ENCODE measurements at places on chromosomes 5 and 9.

- peak; percentile 24 for DNase-seq
These were observed at the start of gene DPYSL3 for GRCh38 chr5:147509710-147510651. Gene DPYSL3 (minus strand): TSS chr5:147510068. CDS start chr5:147509858, 210 bp downstream.

DNA sequence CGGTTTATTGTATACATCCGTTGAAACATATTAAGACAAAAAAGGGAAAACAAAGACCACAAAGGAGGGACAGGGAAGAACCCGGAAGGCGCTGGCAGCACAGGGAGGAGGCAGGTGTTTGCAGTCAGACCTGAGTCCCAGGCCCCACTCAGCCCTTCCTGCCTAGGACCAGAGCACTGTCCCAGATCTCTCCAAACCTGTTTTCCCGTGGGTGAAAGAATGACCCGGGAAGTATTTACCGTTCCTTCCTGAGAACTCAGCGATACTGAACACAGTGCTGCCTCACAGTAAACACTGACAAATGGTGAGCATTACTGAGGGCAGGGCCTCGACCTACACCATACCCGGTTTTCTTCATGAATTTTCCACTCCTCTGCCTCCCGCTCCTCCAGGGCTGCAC is 1.2 kb downstream of the ABO start:
- no peak for DNase-seq

GRCh38 chr9:136665704-136666371 is 3.1 kb downstream of the EGFL7 start:
- no peak for DNase-seq

DNA sequence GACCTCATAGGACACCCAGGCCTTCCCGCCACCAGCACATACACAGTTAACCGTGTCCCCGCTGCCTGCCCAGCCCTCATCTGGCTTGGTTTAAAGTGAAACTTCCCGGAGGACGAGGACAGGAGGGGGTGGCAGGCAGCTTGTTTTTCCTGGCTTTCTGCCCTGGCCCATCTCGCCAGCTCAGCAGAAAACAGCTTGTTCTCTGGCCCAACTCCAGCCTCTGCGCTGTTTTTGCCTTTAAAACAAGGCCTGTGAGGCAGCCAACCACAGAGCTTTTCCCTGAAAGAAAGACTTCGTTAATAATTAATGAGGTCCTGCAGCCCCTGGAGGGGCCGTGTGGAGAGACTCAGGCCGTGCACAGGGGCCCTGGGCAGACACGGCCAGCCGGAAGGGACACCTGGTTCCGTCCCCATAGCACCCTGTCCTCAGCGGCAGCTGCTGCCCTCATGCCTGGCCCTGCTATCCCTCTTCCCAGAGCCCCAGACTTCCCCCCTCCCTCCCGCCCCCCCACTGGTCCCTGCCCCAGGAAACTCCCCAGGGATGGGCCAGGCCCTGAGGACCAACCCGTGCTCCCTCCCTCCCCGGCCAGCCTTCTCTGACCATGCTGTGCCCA is 108.7 kb downstream of the RXRA start:
- DNase-seq, result peak; percentile 94

DNA sequence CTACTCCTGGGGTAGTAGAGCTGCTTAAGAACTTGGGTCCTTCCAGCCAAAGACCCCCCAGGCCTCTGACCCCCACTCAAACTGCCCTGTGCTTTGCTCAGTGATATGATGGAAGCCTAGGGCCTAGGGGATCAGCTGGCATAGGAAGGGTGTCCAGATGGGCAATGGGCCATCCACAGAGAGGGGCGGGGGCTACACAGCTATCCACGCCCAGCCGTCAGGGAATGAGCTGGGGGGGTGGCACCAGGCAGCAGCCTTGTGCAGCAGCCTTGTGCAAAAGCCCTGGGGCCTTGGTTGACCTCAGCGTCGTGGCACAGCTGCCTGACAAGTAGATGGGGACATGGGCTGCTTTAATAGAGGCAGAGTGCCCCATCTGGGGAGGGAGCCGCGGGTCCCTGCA is 43.2 kb downstream of the DAB2IP start:
- DNase-seq, result no peak

- DNase-seq, result no peak
These were observed 35.3 kb downstream of the CLINT1 start for GRCh38 chr5:157823655-157824054.

DNA sequence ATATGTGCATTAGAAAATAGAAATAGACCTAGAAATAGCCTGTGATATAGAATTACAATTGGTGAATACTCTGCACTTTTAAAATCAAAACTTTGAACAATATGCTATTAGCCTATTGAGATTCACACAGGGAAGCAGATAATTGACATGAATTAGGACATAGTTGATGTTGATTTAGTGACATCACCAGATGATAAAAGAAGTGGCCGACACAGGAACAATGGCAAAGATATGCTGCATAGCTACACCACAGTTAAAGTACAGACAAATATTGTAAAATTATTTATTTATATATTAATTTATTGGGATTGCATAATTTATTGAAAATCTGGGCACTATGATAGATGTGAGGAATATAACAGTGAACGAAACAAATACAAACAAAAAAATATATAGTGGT is 261.5 kb upstream of the CCNH start:
- no peak for DNase-seq

DNA sequence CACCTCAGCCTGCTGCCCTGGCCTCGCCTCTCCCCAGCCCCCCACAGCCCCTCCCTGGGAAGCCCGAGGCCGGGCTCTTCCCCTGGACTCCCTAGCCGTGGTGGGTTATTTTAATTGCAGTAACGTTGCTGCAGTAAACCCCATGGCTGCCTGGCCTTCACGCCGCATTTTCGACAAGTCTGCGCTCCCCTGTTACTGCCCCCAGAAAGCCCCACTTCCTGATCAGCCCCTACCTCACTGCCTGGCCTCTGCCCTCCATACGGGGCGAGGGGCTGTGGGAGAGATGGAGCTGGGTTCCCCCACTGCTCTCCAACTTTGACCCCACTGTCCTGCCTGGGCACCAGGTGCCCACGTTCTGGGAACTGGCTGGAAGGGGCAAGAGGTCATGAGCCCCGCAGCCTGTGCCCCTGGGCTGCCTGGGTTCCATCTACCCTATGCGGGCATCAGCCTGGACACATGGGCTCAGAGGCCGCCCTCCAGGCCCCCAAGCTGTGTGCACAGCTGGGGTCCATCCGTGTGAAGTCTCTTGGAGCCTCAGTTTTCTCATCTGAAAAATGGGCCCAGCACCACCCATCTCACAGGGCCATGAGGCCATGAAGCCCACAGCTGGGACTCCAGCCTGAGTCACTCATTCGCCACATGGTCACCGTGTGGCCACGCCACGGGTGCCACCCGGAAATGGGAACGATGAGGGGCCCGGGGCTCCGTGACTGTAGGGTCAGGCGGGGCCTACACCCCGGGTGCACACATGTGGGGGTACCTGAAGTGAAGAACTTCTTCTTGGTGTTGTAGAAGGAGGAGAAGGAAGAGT is 11.5 kb downstream of the EGFL7 start:
- DNase-seq, result no peak

DNA sequence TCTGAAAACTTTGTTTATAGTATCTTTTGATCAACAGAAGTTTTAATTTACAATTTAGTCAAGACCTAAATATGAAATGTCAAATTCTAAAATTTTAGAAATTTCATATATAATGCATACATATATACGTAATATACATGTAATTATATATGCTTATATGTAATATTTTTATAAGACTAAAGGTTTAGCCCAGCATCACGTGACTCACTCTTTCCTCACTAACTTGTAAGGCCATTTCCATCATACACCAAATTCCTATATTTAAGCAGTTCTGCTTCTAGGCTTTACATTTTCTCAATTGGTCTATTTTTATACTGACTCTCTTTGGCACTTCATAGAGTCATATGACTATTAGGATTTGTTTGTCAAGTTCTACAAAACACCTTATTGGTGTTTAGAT is 56.4 kb downstream of the CFAP95 start:
- DNase-seq, result no peak

DNA sequence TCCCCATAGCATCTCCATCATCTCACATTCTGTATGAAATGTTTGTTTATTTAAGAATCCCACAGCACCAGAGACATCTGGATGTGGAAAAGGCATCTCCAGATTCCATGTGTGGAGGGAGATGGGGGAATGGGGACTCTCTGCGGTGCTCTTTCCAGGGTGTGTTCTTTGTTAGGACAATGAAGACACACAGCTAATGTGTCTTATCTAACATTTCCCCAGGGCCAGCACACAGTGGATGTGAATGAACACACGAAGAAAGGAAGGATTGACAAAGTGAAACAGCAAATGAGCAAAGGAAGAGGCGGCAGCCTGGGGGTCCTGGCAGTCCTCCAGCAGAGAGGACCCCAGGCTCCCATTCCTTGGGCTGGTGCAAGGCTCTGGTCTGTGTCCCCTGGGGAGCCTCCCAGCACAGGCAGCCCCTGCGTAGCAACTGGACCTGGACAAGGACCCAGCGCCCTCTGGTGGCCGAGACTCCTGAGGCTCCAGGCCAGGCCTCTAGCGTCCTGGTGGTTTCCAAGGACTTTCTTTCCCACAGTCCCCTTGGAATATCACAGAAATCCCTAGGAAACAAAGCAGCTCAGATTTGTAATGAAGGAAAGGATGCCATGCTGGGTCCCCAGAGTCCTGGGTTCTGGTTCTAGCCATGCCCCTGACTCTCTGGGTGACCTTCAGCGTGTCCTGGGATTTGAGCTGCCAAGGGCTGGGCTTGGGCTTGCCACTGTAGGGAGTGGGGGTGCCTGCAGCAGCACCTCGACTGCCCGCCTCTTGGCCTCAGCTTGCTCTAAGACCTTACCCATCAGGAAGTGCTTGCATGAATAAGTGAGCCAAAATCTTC is 3.5 kb upstream of the PDLIM7 start:
- no peak for DNase-seq

- DNase-seq, result no peak
These were observed 12.2 kb downstream of the CDC42SE2 start for GRCh38 chr5:131276072-131276471.

GRCh38 chr9:94922691-94923107 is 196.2 kb downstream of the AOPEP start:
- no peak for DNase-seq

- no peak for DNase-seq
These were observed 17.8 kb upstream of the LAMC3 start for GRCh38 chr9:130990978-130991777.

DNA sequence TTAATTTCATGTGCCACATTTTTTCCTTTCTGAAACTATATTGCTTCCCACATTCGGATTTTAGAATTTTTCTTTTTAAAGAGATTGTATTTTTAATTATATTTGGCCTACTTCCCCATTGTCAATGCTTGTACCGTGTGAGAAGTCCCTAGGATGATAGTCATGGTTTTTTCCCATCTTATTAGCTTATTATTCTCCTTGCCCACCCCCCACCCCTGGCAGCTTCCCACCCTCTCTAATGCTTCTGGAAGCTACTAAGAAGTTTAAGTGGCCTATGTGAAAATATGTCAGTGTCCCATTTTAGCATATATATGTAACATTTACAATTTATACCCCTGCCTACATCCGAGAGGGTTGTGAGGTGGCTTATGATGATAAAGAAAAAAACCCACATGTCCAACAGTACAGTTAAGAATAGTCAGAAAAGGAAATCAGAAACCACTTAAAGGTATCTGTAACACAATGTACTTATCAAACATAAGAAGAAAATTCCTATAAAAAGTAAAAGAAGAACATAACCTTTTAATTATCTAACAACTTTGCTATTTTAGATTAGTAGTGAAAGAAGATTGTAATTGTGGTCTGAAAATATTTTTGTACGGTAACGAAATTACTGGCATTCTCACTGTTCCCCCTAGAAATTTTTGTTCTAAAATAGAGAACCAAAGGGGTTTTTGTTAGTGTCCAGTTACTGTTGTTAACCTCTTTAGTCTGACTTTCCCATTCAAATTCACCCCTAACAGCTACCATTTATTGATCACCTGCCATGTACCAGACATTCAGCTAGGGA is 62.1 kb downstream of the SLC44A1 start:
- DNase-seq, result no peak

- DNase-seq, result no peak
These were observed 693.6 kb downstream of the PRELID2 start for GRCh38 chr5:145141534-145141933.

- DNase-seq, result no peak
These were observed 8.5 kb downstream of the CDX1 start for GRCh38 chr5:150175076-150175475.

GRCh38 chr5:61570767-61571166 is 238.7 kb downstream of the ZSWIM6 start:
- DNase-seq, result no peak

DNA sequence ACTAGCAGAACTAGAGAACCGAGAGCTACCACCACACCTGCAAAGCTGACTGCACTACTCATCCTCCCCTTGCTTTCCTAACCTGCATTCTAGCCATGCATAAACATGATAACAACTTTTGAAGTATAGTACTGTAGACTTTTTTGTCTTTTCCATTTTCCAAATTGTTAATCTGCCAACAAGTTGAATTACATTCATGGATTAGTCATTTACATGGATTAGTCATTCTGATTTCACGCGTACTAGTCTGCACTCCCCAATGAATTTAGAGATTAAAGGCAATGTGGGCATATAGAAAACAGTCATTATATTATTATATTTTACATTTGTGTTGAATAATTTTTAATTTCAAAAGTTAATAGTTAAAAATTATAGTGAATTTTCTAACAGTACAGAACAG is 81.4 kb downstream of the EDIL3 start:
- DNase-seq, result no peak

DNA sequence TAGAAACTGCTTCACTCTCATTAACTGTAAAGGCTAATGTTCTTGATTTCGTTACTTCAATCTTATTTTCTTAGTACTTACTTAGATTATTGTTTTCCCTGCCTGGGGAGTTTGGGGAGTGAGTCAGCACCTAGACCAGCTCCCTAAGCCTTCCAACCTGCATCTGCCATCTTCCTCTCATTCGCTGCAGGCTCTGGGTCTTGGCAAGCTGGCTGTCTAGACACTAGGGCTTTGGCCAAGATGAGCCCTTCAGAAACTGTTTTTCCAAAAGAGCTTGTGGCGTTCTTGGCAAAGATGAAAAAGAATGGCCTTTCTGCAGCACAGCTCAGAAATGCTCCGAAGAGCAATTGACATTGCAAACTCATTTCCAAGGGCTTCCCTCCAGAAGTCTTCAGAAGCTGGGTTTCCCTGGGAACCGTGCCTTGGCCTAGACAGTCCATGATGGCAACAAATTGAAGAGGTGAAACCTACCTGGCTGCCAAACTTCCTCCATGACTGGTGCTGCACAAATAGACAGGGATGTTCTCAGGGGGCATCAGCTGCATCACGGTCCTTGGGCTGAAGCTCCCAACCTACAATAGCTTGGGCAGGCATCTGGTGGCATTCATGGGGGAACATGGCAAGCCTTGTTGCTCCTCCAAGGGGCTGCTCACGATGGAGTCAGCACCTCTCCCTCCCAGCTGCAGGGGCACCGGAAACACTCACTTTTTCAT is 76.6 kb downstream of the NSUN2 start:
- DNase-seq, result no peak

DNA sequence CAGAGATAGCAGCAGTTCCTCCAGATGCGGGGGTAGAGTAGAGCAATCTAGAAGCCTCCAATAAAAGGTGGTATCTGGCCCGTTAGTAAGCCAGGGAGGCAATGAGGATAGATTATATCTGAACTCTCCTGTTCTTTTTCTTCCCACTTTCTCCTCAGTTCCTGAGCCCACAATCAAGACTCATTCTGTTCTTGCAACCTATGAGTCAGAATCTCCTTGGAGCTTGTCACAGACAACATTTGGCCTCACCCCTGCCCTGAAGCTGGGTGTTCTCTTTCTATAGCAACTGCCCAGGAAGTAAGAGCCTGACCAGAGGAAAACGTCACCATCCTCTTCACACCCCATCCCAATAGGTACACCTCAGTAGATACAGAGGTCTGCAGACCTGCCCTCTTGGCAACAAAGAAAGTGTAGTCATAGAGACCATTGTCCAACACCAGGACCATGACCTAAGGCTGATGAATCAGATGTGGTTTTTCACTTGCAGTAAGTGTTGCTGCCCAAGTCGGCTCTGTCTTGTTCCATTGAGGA is 76.3 kb upstream of the PCA3 start:
- DNase-seq, result no peak
